ENCODE measurements at places on chromosomes 4 and X.

GRCh38 chr4:125594056-125594602 lies 279.4 kb downstream of the FAT4 start:
- DNase-seq: no peak

DNA sequence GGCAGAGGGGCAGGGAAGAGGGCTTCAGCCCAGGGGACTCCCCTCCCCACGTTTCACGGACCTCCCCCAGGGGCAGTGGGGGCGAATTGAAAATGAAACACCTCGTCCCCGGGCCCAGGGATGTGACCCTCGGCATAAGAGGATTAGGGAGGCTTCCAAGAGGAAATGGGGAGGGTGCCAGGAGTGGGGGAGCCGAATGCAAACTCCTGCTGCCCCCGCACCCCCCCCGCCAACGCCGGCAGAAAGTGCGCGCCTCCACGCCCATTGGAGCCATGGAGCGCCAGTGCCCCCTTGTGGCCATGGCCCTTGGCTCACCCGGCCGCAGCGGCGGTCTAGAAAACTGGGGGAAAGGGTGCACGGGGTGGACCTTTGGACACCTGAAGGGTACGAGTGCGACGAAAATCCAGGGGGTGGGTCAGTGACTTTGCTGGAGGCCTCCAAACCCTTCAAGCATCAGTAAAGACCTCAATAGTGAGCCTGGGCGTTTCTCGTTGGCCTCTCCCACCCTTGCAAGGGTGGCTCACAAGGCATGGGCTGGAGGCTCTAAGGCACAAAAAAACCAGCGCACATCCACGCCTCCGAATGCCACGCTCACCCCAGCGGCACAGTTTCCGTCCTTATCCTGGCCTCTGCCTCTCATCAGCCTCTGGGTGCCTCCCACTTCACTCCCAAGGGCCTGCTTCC lies 120.8 kb upstream of the PJA1 start:
- DNase-seq: no peak

DNA sequence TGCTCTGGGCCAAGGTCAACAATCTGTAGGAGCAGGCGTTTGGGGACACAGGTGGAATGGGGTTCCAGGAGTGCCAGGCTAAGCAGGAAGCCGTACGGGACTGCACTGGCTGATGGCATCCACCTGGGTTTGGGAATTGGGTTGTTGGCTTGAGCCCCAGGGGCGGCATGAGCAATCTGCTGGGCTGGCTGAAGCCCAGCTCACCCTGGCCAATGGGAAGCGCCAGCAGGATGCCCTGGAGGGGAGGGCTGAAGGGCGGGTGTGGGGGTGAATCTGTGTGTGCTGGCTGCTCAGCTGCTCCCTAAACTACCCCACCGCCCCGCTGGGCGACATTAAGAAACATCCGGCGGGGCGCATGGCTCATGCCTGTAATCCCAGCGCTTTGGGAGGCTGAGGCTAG lies 8.9 kb upstream of the RGS12 start:
- DNase-seq: no peak

GRCh38 chr4:25031077-25031621 lies 403 bp upstream of the LGI2 start:
- no peak for DNase-seq

DNA sequence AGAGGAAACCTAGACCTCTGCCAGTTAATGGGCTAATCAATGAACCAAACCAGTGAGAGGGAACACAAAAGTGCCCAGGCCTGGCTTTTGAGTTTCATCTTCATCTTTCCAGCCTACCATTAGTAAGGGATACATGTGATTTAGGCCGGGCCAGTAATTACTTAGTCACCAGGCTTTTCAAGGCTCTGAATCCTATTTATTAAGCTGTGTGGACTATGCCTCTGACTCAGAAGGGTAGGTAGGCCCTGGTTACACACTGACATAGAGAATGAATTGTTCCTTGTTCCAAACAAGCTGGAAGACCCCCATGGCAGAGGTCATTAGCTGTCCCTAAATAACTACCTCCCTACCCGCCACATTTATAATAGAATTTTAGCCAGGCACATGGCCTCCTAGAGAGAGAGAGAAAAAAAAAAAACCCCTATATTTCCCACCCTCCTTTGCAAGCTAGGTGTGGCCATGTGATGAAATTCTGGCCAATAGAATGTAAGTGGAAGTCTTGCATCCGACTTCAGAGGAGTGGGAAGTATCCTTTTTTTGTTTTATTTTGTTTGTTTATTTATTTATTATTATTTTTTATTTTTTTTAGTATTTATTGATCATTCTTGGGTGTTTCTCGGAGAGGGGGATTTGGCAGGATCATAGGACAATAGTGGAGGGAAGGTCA lies 112.3 kb upstream of the BCOR start:
- DNase-seq: no peak

DNA sequence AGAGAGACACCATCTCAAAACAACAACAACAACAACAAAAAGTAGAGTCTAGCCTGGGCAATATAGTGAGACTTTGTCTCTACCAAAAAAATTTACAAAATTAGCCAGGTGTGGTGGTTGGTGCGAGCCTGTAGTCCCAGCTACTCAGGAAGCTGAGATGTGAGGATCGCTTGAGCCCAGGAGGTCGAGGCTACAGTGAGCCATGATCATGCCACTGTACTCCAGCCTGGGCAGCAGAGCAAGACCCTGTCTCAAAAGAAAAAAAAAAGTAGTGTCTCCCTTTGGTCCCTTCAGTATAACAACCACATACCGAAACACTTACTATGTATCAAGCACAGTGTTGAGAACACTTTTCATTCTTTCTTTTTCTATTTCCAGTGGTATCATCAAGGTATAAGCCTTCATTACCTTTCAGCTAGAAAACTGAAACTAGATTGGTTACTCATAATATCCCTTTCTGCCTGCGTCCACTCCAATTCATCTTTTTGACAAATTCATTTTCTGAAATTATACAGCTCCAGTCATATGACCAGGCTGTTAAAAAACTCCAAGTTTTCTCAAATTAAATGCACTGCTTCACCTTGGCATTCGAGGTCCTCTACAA lies 54.1 kb downstream of the RPS6KA3 start:
- DNase-seq: no peak

DNA sequence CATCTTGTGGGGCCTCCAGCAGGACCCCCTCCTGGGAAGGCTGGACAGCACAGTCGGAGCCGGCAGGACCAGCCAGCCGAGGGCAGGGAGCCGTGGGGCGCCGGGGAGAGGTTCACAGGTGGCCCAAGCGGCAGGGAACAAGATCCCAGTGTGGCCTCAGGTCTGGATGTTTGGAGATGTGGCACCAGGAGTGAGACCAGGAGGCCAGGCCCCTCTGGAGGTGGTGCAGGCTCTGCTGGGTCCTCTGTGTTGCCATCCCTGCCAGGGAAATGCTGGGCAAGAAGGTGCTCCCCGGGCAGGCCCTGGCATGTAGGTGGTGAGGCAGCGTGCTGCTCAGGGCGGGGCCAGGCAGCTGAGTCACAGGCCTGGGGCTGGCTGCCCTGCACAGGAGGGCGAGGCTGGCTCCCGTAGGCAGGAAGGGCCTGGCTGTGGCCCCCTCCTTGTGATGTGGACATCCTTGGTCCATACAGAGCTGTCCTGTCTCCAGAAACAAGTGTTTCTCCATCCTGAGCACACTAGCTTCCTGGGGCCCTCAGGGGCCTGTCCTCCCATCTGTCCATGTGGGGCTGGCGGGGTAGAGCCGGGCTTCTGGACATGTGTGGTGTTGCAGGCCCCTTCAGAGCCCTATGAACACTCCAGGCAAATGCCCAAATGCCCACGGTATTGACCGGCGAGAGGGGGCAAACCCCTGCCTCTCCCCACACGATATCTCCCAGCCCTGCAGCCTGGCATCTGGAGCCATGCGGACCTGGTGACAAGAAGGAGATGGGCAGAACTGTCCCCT lies 4.8 kb upstream of the HGFAC start:
- no peak for DNase-seq

- no peak for DNase-seq
Observed at GRCh38 chr4:101264993-101265815, 82.1 kb downstream of the PPP3CA start.

- no peak for DNase-seq
Observed at GRCh38 chrX:153736871-153737441, 12.3 kb downstream of the ABCD1 start.

DNA sequence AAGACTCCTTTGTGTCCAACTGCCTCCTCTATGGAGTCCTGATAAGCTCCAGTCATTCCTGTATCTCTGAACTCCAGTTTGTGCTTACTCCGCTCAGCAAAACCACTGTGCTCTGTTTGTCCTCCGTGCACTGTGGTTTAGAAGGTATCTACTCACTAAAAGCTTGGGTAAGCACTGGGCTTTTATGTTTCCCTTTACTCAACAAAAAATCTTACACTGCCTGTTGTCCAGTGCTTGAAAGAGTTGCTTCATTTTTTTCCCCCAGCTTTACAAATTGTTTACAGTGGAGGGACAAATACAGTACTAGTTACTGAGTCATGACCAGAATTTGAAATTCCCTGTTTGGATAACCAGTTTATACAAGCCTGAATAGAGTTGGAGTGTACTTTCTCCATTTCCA lies 545.3 kb upstream of the FAT1 start:
- DNase-seq: no peak

GRCh38 chrX:136431625-136432024 lies 56.1 kb upstream of the BRS3 start:
- no peak for DNase-seq

DNA sequence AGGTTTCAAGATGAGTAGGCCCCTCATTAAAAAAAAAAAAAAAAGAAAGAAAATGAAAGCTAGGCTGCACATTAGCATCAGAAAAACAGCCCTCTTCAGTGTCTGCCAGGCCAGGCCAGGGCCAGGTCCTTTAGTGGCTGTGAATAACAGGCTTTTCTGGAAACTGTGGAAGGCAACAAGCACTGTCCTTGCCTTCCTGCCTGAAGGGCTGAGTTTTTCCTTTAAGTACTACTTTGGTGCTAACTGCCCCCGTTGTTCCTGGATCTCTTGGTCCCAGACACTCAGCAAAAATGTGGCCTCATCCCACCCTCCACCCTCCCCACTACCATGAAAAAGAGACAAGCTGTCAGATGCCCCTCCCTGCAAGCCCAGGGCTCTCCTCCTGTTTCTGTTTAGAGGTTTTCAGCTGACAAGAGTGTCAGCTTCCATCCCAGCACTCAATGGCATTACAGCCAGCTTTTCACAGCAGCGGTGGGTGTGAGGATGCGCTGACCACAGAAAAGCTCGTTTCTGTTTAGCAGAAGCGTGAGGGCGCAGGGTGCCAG lies 174.2 kb downstream of the NHS start:
- no peak for DNase-seq

DNA sequence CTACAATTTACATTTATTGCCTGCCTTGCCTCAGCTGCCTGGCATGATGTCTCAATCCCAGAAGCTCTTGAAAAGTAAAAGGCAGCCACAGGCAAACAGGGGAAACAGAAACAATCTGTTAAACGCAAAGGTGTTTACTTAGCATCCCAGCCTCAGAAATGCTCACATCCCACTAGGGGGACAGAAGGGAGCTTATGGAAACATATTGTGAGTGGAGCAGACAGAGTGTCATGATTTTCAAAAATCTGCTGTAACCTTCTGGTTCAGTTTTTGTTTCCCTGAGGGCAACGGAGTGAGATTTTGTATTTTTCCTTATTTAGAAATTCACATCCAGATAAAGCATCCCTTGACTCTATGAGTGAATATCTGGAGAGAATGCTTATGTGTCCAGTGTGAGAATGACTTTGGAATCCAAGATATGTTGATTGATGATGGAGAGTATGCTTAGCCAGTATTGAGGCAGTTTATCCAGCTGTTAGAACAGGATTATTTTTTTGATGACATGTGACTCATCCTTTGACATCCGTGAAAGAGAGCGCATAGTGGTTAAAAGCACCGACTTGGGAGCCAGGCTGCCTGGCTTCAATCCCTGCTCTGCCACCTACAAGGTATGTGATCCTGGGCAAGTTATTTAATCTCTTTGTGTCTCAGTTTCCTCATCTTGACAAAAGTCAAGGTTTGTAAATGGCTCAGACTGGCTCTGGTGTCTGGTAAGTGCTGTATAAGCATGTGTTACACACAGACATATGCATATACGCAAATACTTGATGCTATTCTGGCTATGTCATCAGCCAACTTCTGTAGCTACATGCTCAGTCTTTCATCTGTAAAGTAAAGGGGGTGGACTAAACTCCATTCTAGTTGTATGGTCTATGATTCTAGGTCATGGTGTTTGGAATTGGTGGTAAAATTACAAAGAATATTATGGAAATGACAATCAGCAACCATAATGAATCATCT lies 381.2 kb downstream of the RAPGEF2 start:
- DNase-seq: no peak

DNA sequence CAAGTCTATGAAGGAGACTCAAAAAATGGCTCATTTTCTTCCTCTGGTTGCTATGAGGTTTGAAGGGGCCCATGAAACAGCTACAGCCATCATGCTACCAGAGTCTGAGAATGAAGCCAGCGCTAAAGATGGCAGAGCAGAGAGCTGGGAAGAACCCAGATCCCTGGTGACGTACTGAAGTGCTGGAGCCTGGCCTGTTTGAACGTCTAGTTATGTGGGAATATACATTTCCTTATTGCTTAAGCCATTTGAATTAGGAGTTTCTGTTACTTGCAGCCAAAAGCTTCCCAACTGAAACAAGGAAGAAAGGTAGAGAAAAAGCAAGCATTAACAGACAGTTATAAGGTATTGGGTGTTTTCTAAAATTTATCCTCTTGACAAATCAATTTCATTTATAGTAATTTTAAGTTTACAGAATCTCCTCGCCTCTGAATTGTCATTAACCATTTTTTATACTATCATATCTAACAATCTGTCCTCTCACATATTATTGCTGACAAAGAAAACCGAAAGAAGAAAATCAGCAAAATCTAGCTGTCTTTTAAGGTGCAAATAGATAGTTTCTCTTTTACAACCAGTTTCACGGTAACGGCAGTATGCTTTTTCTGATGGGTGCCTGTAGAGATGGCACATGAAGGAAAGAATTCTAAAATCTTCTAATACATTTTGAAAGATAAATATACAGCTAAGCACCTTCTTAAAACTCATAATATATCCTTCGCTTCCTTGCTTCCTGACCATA lies 8.9 kb upstream of the COQ2 start:
- no peak for DNase-seq

DNA sequence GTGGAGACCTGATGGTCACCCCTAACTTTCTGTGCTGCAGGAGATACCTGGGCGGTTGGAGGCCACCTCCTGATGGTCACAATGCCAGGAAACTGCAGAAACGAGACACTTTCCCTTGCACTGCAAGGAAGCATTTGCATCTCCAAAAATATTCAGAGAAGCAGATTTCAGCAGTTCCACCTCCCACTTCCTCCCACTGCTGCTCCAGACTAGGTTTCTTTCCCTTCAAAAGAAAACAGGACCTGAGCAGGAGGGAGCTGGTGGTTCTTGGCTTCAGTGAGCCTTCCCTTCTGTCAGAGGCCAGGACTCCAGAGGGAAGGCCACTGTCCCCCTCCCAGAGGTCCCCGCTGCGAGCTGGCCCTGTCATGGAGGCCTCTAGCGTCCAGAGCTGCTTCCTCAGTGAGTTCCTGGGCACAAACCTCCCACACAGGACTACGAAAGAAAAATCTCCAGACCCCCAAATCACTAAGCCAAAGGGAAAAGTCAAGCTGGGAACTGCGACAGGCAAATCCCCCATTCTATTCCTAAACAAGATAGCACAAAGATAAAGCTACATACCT lies 35.9 kb downstream of the GPM6B start:
- no peak for DNase-seq

- DNase-seq: no peak
Observed at GRCh38 chr4:122733787-122734120, 1.2 kb downstream of the BBS12 start.
